ENCODE measurements at places on chromosomes 4 and X.
A peak's percentile ranks its signal among the peaks of the same experiment; 100 is the strongest.

GRCh38 chrX:53305996-53306937 lies 24.9 kb upstream of the IQSEC2 start:
- peak; percentile 62 for DNase-seq

DNA sequence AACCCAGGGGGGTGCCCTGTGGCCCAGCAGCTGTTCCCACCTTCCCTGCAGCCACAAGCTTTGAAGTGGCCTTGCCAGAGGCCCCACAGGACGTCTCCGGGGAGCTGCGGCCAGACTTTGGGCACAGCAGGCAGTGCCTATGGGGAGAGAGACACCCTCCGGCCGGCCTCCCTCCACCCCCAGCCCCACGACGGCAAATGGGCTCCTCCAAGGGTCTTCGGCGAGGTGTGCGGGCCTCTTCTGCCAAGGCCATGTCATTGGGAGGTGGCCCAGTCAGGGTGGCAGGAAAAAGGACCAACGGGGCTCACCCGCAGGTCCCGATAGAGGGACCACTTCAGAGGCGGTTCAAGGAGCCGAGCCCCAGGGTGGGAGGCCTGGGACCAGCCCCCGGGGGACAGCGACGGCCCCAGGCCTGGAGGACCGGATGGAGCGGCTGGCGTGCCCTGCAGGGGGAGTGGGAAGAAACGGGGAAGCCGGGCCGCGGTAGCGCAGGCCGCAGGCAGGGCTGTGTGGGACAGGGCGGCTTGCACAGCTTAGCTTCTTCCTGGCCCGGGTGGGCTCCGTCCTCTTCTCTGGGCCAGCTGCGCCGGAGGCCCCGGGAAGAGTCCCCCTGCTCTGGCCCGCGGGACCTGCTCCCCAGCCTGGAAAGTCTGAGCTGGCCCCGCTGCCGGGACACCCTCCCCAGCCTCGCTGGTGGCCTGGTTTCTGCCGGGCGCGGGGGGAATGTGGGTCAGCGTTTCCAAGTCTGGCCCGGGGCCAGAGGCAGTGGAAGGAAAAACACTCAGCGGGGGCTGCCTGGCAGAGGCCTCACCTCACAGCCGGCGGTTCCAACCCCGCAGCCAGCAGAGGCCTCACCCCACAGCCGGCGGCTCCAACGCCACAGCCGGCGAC lies 21.9 kb upstream of the SPON2 start:
- DNase-seq, result peak; percentile 16

GRCh38 chr4:8155048-8155447 lies 3.6 kb downstream of the ABLIM2 start:
- DNase-seq, result no peak

DNA sequence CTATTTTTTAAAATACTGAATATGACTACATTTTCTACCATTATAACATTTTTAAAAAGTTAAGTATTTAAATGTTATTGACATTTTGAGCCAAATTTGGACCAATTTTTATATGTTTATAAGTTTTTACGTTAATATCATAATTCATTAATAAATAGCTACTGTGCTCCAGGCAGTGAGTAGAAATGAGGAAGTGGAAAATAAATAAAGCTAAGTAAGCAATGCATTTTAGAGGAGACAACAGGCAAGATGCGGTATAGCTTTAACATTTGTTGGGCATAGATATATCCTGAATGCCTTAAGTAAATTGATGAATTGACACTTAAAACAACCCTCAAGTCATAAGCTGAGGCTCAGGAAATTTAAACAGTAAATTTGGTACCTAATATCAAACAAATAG lies 474.8 kb downstream of the PCDH10 start:
- DNase-seq, result no peak

DNA sequence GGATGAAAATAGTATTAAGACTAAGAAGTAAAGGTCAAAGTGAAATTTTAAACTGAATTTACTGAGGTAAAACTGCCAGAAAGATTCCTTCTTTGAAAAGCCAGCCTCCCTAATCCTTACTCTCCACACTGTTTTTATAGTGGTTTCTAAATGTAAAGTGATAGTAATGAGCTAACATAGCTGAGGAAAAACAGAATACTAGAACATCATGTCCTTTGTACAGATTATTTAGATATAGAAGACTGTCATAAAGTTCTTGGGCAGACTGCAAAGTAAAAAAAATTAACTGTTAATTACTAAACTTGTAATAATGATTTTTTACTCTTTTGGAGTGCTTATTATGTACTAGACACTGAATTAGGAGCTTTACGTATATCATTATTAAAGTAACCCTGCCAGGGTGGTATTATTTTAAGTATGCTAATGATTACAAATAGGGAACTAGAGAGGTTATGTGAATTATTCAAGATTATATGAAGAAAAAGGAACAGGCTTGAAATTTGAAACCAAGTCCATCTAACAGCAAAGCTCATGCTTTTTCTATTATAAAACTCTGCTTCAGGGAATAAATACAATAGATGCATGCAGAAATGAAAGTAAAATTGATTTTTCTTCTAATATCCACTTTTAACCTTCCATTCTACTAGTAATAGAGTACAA lies 150.5 kb downstream of the TBCK start:
- no peak for DNase-seq

DNA sequence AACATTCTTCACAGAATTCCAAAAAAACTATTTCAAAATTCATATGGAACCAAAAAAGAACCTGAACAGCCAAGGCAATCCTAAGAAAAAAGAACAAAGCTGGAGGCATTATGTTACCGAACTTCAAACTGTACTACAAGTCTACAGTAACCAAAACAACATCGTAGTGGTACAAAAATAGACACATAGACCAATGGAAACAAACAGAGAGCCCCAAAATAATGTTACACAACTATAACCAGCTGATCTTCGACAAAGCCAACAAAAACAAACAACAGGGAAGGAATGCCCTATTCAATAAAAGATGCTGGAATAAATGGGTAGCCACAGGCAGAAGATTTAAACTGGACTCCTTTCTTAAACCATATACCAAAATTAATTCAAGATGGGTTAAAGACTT lies 1189.6 kb downstream of the PCDH18 start:
- no peak for DNase-seq

GRCh38 chrX:265502-265901 lies 15.7 kb upstream of the PLCXD1 start:
- DNase-seq, result no peak

- no peak for DNase-seq
These were observed 23.1 kb downstream of the ANTXR2 start for GRCh38 chr4:80049813-80050534.

- DNase-seq, result no peak
These were observed 224.4 kb upstream of the GPC4 start for GRCh38 chrX:133639726-133640125.

GRCh38 chrX:13386636-13387035 lies 66.8 kb upstream of the ATXN3L start:
- DNase-seq, result no peak

- no peak for DNase-seq
These were observed 54.6 kb upstream of the TENM3 start for GRCh38 chr4:182188622-182189021.

GRCh38 chr4:153266988-153267387 lies 62.7 kb downstream of the TRIM2 start:
- DNase-seq, result no peak

DNA sequence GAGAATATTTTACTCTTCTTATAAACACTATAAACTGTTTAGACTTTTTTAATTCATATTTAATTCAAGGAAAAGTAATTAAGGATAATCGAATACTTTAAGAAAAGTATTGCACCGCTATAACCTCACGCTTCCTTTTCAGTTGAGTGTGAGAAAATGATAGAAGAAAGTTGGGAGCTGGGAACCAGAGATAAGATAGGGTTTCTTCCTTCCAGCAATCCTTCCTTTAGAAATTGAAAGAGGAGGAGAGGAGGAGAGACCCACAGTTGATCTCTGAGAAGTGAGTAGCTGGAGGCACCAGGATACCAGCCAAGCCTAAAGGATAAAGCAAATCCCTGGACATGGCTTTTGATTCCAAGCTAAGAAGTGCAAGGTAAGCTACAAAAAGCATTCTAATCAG lies 242.3 kb upstream of the NOCT start:
- DNase-seq, result no peak

DNA sequence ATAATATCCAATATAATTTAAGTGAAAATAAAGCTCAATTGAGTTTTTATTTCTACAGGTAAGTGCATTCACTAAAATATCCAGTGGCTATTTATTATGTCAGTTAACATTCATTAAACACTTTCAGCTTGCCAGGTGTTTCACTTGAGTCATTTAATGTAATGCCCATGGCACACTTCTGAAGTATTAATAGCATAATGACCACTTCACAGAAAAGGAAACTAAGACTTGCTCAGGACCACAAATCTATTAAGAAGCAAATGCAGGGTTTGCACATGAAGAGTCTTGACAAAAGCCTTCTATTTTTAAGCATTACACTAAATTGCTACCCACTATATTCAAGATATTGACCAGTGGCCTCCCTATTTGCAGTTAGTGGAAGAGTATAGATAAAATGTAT lies 612.7 kb downstream of the KCTD8 start:
- no peak for DNase-seq

- DNase-seq, result no peak
These were observed 2.3 kb upstream of the CHIC2 start for GRCh38 chr4:54066718-54067129.

- peak; percentile 14 for DNase-seq
These were observed 13.3 kb downstream of the OFD1 start for GRCh38 chrX:13747836-13748235.

- no peak for DNase-seq
These were observed 189.5 kb downstream of the ARAP2 start for GRCh38 chr4:36054694-36055422.
